SW480 (cell line): ENCODE measurements at places on chromosomes 12 and 14.

GRCh38 chr14:102939329-102939728, 16.9 kb downstream of the AMN start:
- DNase-seq: no peak

GRCh38 chr12:53505086-53505485, 2.2 kb downstream of the NPFF start:
- DNase-seq: no peak

DNA sequence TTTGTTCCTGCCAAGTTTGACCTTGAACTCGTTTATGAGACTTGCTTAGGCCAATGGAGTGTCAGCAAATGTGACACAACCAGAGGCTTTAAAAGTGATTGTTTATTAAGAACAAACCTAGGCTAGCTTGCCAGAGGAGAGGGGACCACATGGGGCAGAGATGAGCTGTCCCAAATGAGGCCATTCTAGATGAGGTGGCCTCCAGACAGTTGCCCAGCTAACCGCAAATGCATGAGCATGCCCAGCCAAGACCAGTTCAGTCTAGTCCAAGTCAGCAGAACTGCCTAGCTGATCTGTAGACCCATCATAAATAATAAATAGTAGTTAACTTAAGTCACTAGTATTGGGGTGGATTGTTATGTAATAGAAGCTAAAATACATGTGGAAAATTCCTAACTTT, 172.8 kb upstream of the DYRK2 start:
- DNase-seq: no peak

GRCh38 chr14:68111097-68111852, 291.7 kb downstream of the RAD51B start:
- DNase-seq: no peak

DNA sequence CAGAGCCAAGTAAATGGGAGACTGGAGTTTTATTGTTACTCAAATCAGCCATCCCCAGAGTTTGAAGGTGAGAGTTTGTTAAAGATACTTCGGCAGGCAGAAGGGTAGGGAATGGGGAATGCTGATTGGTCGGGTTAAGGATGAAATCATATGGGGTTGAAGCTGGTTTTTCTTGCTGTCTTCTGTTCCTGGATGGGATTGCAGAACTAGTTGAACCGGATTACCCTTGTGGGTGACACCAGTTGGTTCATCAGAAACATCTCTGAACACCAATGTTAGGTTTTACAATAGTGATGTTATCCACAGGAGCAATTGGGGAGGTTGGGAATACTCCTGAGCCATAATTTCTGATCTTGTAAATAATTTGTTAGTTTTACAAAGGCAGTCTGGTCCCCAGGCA, 18.7 kb upstream of the SMCO2 start:
- DNase-seq: no peak

DNA sequence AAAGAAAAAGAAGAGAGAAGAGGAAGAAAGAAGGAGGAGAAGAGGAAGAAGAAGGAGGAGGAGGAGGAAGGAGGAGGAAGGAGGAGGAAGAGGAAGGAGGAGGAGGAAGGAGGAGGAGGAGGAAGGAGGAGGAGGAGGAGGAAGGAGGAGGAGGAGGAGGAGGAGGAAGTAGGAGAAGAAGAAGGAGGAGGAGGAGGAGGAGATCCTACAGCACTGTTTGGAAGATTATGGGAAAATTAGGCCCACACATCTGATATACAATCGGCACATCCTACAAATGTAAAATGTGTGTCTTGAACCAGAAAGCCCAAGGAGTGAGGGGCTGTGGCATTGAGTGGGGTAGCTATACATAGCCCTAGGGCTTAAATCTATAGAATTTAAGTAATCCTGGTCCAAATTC, 12.0 kb downstream of the BDKRB2 start:
- DNase-seq: no peak

- peak; percentile 52 for DNase-seq
Observed at GRCh38 chr12:57049890-57050289, at the start of gene MYO1A. Gene MYO1A, minus strand, starts transcription at chr12:57050129. Its CDS starts 1,806 bp downstream, at chr12:57048323.

GRCh38 chr12:122076743-122077495, 1.6 kb upstream of the MLXIP start:
- no peak for DNase-seq

GRCh38 chr12:53232646-53233461, 845 bp upstream of the RARG start:
- peak; percentile 61 for DNase-seq

- DNase-seq: no peak
Observed at GRCh38 chr12:76255281-76255680, 92.9 kb downstream of the BBS10 start.

DNA sequence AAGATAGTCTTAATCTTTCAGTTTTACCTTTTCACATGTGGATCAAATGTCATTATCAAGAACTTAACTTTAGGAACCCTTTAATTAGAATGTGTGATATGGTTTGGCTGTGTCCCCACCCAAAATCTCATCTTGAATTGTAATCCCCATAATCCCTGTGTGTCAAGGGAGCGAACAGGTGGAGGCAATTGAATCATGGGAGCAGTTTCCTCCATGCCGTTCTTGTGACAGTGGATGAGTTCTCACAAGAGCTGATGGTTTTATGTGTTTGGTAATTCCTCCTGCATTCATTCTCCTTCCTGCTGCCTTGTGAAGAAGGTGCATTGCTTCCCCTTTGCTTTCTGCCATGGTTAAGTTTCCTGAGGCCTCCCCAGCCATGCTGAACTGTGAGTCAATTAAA, 160.6 kb downstream of the MON2 start:
- DNase-seq: no peak

- peak; percentile 84 for DNase-seq
Observed at GRCh38 chr12:48105867-48106680, at the start of gene SENP1. Gene SENP1, minus strand, starts transcription at chr12:48106079. Its CDS starts 4,607 bp downstream, at chr12:48101472.

DNA sequence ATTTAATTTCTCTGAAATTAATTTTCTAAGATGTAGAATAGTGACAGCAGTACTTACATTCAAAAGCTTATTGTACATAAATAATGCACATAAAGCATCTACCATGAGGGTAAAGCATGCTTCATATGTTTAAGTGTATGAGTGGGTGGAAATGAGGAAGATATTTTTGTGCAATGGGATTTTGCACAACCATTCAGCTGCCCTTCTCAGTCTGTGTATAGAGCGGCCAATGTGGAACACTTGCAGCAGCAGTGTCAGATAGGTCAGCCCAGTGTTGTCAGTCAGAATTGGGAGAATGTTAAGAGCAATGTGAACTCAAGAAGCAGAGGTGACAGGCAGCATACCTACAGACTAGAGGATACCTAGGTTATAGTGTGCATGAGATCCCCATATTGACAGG, 72.5 kb upstream of the ATP2B1 start:
- no peak for DNase-seq

GRCh38 chr12:11731455-11731854, 82.0 kb downstream of the ETV6 start:
- DNase-seq: no peak

- DNase-seq: no peak
Observed at GRCh38 chr12:4441355-4442335, 4.0 kb downstream of the FGF6 start.
